ENCODE measurements at places on chromosomes 11 and 22.

- no peak for DNase-seq
These were observed 65.5 kb downstream of the C11orf91 start for GRCh38 chr11:33635161-33635560.

- no peak for DNase-seq
These were observed 55.0 kb upstream of the DEPDC7 start for GRCh38 chr11:32960553-32961164.

DNA sequence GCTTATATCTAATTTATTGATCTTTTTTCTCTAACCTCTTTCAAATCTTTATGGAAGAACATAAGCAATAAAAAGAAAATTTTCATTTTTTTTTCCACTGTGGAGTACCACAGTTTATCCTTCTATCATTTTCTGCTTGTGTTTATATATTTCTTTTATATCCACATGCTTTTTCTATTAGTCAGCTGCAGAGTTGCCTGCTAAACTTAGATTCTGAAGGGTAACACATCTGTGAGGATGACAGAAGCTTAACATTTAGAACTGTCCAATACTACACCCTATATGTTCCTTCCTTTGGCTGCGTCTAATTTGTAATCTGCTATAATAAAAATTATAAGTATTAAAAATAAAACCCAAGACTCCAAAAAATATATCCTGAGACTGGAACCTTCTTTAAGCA is 20.8 kb downstream of the CCDC90B start:
- no peak for DNase-seq

GRCh38 chr22:50046481-50047245 is 11.4 kb downstream of the TTLL8 start:
- no peak for DNase-seq

DNA sequence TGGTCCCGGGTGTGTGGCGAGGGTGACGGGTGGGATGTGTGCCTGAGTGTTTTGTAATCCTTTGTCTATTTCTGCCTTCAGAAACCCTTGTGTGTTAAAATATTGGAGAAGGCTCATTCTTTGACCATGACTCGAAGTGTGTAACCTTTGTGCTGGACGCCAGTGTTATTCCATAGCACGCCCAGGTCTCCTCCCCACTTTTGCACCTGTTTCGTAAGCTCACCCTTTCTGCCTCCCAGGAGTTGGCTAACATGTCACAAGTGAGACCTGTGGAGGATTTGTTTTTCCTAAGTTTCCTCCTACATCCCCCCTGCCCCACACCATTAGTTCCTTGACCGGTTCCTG is 382 bp downstream of the C11orf54 start:
- DNase-seq = no peak

DNA sequence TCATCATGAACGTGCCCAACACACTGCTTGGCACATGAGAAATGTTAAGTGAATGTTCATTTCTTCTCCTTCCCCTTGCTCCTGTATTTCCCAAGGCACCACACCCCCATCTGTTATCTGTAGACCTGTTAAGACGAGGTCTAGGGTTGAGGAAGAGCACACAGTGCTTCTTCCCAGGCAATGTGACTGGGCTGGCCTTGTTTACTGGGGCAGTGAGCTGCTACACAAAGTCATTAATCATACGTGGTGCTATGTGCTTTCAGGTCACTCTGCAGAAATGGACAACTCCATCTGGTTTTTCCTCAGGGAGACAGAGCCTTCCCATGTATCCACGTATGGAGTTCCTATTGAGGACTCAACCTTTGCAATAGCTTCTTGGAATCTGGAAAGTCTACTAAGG is 118.7 kb downstream of the KCNC1 start:
- DNase-seq = no peak

GRCh38 chr11:59857439-59858434 is 8.6 kb downstream of the TCN1 start:
- no peak for DNase-seq

GRCh38 chr11:88360141-88360540 is 22.6 kb upstream of the CTSC start:
- no peak for DNase-seq

DNA sequence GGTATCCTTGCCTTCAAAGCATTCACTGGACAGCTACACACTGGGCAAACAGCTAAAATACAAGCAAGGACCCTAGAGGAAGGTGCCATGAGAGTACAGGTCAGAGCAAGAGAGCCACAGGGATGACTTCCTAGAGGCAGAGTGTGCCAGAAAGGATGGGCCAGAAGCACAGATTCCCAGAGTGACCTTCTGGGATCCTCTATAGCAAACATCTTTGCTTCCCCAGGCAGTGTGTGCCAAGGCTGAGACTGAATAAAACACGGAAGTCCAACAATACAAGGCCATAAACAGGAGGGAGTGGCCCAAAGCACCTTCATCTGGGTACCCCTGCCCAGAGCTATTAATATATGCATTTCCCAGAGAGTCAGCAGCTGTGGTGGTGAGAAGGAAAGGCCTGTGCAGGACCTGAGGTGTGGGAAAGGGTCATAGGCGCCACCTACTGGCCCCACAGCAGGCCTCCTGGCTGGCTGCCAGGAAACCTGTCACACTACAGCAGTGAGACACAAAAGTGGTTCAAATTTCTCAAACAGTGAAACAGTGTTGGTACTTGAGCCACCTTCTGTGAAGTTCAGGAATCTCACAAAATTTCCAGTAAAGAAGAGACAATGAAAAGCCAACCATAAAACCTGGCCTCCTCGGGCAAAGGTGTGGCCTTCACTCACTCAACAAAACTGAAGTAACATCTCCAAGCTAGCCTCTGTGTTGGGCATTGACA is 20.3 kb downstream of the CLPB start:
- peak; percentile 71 for DNase-seq

GRCh38 chr11:61967116-61967923 is at the start of gene FTH1:
TSS of gene FTH1 (minus strand) at chr11:61967634. CDS start at chr11:61967425, 209 bp downstream.
- peak; percentile 95 for DNase-seq

DNA sequence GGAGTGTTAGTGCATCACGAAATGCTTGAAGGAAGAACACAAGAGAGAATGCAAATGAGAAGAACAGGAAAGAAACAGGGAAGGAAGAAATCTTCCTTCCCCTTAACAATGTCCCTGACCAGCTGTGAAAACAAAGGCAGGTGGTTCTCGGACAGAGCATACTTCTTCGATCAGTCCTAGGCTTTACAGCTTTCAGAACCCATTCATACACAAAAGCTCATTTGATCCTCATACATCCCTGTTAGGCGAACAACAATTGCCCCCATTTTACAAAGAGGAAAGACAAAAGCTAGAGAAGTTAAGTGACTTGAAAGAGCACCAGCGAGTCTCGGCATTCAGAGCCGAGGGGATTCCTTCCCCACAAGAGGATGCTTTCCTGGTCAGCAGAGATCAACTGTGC is 57.2 kb upstream of the LRRC55 start:
- DNase-seq = no peak

- DNase-seq = no peak
These were observed 1.7 kb upstream of the MRTFA start for GRCh38 chr22:40638261-40638660.

- no peak for DNase-seq
These were observed 1084.9 kb downstream of the BRD1 start for GRCh38 chr22:48742556-48743343.

- DNase-seq = no peak
These were observed 21.2 kb downstream of the MS4A4E start for GRCh38 chr11:60221692-60222091.

DNA sequence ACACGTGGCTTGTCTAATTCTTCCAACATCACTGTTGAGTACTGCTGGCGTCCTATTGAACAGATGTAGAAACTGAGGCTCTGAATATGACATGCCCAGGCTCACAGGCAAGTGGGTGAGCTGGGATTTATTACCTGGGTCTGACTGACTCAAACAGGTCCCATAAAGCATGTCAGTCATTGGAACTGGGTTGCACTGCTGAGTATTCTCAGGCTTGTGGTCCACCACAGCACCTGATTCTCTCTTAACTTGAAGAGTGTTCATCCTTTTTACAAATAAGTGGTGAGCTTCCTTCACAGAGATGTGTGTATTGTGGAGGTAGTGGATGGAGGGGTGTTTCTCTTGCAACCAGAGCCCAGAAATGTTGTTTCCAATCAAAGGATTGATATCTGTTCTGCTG is 44.5 kb downstream of the SC5D start:
- DNase-seq = no peak
